ENCODE measurements at places on chromosomes 4 and X.

- no peak for DNase-seq
These were observed 167.6 kb upstream of the ARSJ start for GRCh38 chr4:114146947-114147618.

- no peak for DNase-seq
These were observed 293.3 kb downstream of the ADGRL3 start for GRCh38 chr4:61493470-61493869.

GRCh38 chr4:144757969-144758368 lies 112.0 kb downstream of the HHIP start:
- DNase-seq, result no peak

GRCh38 chr4:142064181-142064580 lies 427.8 kb downstream of the IL15 start:
- DNase-seq, result no peak

DNA sequence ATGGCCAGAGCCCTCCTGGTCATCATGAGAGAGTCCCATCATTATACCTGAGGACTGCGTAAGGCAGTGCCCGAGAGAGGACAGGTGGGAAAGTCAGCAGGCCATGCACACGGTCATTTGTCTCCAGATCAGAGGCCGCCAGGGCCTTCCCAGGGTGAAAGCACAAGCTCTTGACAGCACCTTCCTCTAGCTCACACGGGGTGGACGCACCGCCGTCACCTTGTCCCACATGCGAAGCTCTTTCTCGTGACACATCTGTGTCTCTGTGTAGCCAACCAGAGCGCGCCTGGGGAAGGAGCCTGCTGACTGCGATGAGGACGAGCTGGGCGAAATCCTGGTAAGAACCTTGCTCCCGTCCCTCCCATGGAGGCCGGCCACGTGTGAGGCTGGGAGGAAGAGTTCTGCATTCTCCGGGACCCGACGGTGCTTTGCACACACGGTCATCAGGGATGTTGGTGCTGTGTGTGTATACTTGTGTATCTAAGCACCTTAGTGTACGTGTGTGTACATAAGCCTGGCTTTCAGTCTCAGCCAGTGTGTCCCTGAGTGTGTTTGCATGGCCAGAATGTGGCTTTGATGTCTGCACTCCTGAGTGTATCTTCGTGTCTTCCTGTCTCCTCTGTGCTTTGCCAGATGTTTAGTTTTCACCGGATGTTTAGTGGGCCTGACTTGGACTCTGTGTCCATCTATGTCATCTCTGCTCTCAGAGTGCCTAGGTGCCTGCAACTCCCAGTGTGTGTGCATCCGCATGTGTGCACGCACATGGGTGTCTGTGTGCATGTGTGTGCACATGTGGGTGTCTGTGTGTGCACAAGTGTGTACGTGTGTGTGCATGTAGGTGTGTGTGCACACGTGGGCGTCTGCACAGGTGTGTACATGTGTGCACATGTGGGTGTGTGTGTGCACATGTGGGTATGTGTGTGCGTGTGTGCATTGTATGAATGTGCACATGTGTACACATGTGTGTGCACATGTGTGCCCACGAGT lies 15.1 kb downstream of the ATP5ME start:
- DNase-seq, result no peak

DNA sequence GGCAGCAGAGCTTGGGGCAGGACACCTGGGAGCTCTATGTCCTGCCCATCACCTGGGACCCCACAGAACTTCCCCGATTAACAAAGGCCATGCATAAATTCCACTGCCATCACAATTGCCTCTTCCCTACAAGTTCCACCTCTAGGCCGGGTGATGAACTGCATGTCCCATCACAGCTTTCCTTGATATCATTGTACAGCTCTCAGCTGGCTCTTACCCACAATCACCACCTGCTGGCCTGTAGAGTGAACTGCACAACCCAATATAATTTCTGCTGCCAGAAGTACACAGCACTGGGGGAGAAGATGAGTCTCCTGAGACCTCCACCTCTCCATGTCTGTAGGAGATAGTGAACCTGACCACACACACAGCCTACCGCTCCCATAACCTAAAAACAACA lies 285.0 kb upstream of the AADAT start:
- DNase-seq, result peak; percentile 66

- no peak for DNase-seq
These were observed 25.2 kb upstream of the NPFFR2 start for GRCh38 chr4:72006586-72006985.

DNA sequence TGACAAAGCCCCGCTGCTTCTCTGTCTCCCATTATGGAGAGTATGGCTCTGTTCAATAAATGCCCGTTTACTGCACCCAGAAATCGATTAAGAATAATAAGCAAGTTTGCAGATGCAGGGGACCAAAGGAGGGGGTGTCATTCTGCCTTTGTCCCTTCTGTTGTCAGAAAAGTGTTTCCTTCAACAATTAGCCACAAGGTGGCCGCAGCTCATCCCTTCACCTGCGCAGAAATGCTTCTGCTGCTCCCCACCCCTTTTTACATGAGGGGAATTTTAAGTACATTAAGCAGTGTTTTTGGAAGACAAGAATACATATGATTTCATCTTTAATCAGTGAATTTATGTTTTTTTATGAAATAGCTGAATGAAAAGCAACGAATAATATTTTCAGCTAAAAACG lies 175.6 kb upstream of the ARX start:
- peak; percentile 1 for DNase-seq

GRCh38 chr4:118033148-118034052 lies 886 bp upstream of the NDST3 start:
- peak; percentile 75 for DNase-seq

DNA sequence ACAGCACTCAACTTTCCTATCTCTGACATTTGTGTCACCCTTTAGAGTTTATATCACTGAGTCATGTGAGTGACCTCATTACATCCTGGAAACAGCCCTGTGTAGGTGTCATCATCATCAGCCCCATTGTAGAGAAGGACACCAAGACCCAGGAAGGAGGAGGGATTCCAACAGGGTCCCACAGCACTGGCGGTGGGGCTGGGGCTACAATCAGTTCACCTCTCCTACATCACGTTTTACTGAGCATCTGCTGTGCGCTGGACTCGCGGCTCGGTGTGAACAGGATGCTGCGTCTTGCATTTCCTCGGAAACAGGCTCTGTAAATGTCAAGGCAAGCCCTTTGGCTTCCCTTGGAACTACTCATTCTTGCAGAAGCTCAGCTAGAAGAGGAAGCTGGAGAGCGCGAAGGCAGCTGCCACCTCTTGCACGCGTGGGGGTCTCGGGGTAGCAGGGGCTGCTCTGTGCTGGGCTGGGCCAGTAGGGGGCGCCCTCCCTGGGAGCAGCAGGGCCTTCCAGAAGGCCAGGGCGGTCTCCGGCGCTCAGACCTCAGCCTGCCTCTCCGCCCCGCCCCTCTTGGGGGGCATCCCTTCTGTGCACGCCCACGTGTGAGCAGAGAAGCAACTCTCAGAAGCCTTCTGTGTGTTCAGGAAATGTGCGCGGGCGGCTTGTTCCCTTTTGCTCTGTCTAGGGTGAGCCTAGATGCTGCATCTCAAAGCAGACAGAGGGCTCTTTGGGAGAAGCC lies 29.0 kb downstream of the REELD1 start:
- DNase-seq, result peak; percentile 42

GRCh38 chrX:18076434-18076833 lies 144.3 kb downstream of the BEND2 start:
- no peak for DNase-seq

- peak; percentile 16 for DNase-seq
These were observed 143.5 kb downstream of the TSPAN5 start for GRCh38 chr4:98514741-98515469.

Measured in hematopoietic multipotent progenitor cell treated with erythropoietin and hydrocortisone succinate and interleukin-3 and kit ligand, for 6 days (in vitro differentiated cells).